ENCODE measurements at places on chromosomes 1 and 21.
A peak's percentile ranks its signal among the peaks of the same experiment; 100 is the strongest.

GRCh38 chr1:22262583-22262982, 119.7 kb upstream of the WNT4 start:
- peak; percentile 90 for DNase-seq

DNA sequence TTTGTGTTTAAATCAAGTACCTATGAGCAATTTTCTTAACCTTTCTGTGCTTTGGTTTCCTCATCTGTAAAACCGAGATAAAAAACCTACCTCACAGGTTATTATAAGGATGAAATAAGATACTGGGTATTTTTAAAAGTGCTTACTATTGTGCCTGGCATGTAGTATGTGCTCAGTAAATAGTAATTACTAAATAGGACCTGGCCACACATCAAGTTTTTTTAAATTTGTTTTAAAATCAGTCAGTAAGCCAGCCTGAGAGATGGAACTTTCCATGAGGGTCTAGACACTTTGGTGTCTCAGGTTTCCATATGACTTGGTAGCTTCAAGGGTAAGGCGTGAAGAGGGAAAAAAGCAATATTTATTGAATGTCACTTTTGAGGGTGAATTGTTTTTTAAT, 7.0 kb upstream of the ATF3 start:
- DNase-seq = no peak

GRCh38 chr1:246805135-246805716, 81.0 kb downstream of the SCCPDH start:
- no peak for DNase-seq

DNA sequence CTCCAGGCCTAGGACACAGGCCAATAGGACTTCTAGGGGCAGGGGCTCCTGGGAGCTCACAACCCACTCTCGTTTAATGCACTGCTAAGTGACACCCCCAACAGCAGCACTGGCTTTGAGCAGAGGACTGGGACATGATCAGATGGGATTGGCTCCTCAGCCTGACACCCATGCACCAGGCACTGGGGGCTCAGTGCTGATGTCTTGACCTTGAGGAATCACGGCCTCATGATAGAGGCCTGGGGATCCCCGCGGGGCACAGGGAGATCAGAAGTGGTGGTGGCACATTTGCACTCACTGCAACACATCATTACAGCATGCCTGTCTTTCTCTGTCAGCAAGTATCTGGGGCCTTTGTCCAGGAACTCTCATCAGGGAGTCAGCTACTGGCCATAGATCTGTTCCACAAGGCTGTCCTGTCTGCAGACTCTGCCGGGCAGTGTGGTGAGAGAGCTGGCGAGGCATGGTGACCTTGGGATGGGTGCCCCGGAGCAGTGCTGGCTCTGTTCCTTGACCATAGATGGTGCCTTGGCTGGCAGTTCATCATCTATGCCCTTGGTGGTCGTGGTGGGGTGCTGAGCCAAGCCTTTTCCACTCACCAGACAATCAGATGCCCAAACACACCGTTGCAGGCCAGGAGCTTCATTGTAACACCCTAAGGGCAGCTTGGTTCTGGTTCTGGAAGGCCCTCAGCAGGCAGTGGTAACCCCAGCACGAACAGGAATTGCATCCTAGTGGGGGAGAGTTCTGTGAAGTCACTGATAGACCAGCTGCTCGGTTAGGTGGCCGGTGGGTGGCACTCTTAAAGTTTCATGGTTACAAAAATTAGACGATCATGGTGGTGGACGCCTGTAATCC, 22.2 kb upstream of the PARP1 start:
- DNase-seq = no peak

DNA sequence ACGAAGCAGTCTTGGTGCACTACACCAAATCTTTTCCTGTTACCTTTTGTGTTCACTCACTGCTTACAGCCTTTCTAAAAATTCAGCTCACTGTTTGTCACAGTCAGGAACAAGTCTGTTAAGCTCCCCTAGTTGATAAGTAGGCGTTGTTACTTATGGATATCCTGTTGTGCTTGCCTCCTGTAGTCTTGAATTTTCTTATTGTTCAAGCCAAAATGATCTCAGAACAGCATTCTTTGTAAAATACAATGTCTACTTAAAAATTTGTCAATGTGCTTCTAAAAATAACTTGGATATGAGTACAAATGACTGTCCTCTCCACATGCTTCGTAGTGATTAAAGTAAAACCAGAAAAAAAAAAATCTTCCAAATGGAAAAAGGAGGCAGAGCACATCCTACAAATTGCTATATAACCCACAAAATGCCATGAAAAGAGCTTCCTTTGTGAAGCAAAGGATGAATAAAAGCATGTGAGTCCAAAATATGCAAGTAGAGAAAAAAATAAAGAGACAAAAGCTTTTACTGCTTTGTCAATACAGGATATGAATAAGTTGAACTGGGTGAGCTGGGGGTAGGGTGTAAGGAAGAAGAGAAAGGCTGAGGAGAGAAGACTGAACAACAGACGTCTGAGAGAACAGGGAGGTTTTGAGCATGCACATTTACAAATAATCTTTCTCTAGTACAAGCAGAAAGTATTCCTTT, 228.9 kb upstream of the ADGRL4 start:
- peak; percentile 5 for DNase-seq

DNA sequence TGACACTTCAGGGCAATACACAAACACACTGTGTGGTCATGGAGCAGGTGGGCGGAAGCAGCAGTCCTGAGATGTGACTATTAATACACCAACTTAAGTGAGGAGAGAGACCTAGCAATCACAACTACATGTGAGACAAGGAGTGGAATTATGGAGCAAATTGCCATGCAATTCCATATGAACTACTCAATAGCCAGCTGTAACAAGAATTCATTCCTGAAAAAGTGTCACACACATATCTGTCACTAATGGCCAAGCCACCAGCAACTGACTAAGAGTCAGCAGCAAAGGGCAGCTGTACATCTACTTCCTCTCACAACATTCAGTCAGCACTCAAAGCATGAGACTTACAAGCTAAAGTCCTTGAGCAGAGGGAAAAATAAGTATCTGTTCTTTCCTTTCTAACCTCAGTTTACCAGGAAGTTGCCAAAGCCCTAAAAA, 46.2 kb downstream of the GPR3 start:
- no peak for DNase-seq

GRCh38 chr1:210413951-210414350, 85.2 kb downstream of the HHAT start:
- DNase-seq = no peak

DNA sequence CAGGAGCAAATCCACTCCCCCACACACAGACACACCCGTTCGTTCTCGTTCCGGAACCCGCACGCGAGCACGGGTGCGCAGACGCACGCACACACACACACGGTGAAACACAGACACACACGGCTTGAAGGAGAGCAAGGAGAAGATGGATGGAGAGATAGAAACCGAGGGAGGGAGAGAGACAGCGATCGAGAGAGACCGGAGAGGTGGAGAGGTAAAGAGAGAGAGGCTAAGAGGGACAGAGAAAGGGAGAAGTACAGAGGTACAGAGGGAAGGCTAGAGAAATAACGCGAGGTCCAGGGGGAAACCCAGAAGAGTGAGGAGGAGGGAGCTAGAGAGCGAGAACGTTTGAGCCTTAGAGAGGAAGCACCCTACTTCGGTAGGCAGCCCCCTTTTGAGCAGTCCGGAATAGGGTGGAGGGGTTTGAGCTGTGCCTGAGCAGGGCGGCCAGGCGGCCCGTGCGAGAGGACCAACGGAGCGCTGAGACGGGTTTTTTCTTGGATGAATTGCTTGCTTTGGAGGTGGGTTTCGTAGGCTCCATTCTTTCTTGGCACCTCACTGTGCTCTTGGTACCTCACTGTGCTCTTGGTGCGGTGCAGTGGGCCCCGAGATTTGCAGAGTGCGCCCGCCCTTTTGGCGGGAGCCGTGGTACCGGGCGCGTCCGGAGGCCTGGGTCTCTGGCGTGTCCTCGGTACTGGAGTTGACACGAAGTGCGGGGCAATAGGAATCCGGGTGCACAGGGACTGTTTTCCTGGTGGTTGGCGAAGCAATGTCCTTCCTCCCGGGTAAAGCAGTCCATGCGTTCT, 88.4 kb upstream of the RHOU start:
- peak; percentile 49 for DNase-seq

DNA sequence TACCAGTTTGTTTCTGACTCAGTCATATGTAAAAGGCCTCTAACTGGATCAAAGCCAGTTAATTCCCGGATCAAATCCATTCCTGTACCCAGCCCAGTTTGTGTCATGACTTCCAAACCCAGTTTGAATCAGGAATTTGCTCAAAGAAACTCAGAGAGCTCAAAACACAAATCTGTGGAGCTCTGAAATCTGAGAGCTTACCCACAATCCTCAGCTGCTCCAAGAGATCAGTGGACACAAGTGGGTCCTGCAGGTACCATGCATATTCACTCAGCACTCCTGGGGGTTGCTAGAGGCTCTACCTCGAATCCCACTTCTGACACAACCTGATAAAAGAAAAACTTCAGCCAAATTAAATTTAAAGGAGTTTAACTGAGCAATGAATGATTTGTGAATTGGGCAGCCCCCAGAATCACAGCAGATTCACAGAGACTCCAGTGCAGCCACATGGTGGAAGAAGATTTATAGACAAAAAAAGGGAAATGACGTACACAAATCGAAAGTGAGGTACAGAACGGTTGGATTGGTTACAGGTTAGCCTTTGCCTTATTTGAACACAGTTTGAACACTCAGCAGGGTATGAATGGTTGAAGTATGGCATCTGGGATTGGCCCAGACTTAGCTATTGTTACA, 11.9 kb upstream of the MRPL55 start:
- no peak for DNase-seq

DNA sequence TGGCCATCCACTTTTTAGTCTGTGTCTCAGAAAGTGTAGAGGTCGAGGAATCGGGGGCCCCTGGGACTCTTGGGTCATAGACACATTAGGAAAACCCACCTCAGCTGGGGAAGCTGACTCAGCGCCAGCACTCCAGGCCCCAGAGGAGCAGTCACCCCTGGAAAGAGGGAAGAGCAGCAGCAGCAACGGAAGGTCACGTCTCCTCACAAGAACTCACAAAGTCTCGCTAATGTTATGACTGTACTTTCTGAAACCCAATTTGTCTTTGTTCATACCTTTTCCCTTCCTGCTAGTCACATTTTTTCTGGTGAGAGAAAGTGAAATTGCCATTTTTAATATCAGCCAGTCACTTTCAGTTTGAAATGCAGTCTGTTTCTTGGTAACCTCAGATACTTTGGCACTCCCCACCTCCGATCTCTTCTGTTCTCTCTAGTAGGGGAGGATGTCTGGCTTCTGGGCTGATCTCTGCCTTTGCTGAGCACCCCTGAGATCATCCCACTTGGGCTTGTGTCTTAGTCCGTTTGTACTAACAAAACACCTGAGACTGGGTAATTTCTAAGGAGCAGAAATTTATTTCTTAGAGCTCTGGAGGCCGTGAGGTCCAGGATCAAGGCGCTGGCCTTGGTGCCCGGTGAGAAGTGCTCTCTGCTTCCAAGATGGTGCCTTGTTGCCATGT, 6.0 kb upstream of the NLRP3 start:
- no peak for DNase-seq

- DNase-seq = no peak
Observed at GRCh38 chr1:64511044-64511443, 41.1 kb downstream of the CACHD1 start.

DNA sequence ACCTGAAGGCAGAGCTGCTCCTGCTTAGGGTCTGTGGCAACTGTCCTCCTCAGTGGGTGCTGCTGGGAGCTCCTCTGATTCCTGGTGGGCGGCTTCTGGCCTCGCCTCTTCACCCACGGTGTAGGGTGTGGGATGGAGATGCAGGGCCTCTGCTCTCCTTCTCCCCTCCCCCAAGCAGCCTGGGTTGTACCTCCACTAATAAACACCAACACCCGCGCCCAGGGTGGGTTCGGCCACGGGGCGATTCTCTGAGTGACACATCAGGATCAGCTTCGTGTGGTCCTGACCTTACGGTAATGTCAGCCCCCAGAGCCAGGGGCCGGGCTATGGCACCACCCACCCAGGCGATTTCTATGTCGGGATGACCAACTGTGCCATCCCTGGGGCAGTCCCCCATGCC, 23.7 kb downstream of the KRTAP10-1 start:
- no peak for DNase-seq

DNA sequence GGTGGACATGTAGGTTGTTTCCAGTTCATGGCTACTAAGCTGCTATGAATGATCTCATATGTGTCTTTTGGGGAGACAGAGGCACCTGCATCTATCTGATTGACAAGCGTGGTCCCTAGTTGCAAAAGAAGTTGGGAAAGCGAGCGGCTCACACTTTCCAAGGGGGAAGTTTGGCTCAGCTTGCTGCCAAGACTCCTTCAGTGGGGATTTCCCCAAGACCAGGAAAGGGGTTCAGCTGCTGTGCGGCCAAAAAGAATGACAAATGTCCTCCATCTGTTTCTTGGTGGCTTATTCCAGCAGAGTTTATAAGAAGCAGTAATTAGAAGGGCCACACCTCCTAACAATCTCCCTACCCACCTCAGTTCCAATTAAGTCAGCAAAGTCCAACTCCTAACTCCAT, 128.5 kb upstream of the GALNT2 start:
- DNase-seq = no peak

DNA sequence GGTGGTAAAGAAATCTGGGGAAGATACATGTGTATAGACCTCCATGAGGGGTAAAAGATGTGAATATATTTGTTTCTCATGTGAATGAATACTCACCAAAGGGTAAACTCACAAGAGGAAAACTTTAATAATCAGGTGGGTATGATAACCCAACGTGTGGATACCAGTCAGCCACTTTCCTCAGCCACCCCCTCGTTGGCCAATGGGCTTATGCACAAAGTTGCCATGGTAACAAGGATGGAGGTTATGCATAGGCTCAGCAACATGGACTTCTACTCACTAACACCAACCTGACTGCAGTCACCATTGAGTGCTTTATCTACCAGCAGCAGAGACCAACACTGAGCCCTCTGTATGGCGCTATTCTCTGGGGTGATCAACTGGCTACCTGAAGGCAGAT, 424.4 kb downstream of the DUSP10 start:
- DNase-seq = no peak

DNA sequence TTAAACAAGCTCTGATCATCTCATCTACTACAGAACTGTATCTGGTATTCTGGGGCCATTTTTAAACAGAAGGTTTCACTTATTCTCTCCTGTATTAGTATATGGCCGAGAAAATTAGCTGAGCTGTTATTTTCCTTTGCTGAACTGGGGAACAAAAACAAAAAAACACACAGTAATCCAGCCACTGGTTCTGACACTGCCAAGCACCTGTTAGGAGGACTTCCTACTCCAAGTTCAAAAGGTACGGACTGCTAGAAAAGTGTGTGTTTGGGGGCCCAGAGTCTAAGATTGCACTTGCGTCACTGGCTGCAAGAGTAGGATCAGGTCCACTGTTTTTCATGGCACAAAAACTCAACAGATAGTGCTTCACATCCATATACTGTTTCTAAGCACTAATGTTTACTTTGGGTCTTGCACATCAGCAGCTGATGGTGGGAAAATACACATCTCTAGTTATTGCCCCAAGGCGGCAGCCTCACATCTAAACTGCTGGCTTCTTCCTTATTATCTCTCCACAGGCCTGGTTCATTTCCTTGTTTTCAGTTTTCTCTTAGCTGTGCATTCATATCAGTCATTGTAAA, 226.1 kb downstream of the FGGY start:
- DNase-seq = peak; percentile 43

Measured in NCI-H146 (cell line).